ENCODE measurements at places on chromosomes 3 and 15.
A peak's percentile ranks its signal among the peaks of the same experiment; 100 is the strongest.

- no peak for DNase-seq
Measured at GRCh38 chr3:132381348-132381944, 35.9 kb upstream of the DNAJC13 start.

- DNase-seq, result no peak
Measured at GRCh38 chr3:147756476-147756875, 347.3 kb downstream of the ZIC1 start.

DNA sequence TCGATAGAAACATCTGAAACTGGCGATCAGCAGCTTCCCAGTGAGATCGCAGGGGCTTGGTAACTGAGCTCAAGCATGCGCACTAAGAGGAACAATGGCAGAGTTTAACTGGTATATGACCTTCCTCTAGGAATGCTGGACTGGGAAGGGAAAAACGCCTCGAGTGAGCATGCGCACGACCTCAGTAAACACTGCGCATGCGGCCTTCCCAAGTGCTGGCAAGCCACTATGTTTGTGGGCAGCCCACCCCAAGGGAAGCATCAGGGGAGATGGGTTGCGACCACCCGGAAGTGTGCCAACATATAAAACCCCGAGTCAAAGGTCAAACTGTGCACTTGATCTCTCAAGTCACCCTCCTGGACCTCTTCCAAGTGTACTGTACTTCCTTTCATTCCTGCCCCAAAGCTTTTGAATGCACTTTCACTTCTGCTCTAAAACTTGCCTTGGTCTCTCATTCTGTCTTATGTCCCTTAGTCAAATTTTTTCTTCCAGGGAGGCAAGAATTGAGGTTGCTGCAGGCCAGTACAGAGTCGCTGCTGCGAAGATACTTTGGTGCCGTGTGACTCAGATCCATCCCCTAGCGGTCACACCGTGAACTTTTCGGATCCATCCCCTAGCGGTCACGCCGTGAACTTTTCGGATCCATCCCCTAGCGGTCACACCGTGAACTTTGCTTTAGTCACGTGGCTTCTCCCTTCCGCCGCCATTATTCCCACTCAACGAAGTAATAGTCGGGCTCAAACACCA is 243.3 kb downstream of the FAM43A start:
- no peak for DNase-seq

DNA sequence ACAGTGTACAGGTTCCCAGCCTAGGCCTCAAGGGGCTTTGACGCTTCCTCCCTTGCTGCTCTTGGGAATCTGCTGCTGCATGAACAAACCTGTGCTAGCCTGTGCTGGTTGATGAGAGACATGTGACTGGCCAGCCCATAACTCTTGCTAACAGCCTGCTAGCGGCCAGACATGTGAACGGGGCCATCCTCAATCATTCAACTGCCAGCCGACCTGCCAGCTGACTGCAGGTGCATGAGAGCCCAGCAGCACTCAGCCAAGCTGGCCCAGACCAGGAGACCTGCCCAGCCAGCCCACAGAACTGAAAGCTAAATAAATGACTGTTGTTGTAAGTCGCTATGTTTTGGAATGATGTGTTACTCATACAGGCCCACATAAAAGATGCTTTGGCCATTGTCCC is 82.4 kb upstream of the DLG1 start:
- DNase-seq, result no peak

GRCh38 chr3:14263317-14264005 is 84.8 kb downstream of the LSM3 start:
- no peak for DNase-seq

- peak; percentile 75 for DNase-seq
Measured at GRCh38 chr3:68436619-68437401, 495.5 kb downstream of the TAFA4 start.

GRCh38 chr3:146543461-146544001 is 876 bp downstream of the PLSCR1 start:
- peak; percentile 43 for DNase-seq

GRCh38 chr3:30471066-30471465 is 135.3 kb upstream of the TGFBR2 start:
- peak; percentile 50 for DNase-seq

DNA sequence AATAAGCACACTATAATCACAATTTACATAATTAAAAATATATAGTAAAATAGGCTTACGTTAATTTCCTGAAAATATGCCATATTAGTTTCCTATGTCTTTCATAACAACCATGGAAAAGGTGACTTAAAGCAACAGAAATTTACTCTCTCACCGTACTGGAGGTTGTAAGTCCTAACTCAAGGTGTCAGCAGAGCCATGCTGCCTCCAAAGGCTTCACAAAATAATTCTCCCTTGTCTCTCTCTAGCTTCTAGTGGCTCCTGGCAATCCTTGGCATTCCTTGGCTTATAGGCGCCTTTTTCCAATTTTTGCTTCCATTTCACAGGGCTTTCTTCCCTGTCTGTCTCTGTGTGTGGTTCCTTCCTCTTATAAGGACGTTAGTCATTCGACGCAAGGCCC is 7.6 kb downstream of the SI start:
- no peak for DNase-seq

DNA sequence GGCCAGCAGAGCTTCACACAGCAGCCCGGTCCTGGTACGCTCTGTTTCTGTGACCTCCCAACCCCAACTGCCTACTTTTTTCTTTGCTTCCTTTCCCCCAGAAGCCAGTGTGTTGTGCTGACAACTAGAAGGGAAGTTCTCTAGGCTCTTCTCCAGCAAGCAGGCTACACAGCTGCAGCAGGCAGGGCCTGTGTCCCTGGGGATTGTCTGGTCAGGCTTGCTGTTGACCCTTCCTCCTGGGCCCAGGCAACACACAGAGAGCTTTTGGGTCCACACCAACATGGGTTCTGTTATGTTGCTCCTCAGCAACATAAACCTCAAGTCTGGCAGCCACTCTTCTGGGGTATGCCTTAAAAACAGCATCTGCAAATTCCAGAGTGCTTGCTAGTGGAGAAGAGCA is 36.2 kb upstream of the TSPAN3 start:
- no peak for DNase-seq

DNA sequence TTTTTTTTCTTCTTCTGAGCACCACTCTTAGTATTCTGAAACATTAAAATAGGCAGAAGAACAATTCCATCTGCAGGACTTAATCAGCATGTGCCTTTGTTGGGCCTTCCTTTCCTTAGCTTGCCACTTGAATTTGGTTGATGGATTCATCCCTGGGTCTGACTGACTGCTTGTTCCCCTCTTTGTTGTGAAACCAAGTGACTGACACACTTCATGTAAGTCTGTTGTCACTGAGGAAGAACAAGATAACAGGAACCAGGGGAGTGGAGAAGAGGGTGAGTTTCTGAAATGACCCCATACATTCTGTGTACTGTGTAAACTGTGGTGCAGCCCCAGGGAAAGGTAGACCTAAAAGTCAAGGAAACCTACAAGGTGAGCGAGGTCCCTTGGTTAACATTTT is 188.7 kb upstream of the TBC1D5 start:
- no peak for DNase-seq

- DNase-seq, result no peak
Measured at GRCh38 chr3:100019719-100020118, 94.6 kb downstream of the FILIP1L start.

DNA sequence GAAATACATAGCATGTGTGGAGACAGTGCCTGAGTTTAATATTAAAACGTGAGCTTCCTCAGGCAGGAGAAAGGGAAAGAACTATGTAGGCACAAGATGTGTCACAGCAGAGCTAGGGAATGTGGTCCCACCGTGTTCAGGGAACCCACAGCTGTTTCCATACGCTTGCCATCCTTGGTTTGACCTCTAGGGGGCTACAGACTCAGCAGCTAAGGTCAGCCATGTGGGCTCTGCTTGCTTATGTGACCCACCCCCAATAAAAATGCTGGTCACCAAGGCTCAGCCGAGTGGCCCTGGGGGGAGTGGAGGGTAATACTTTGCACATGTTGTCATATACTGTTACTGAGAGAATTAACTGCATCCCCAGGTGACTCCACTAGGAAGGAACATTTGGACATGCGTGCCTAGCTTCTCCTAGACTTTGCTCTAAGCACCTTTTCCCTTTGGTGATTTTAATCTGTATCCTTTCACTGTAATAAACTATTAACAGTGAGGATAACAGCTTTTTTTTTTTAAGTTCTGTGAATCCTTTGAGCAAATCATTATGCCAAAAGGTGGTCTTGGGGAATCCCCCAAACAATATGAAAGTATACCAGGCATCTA is 3.3 kb downstream of the TUBGCP5 start:
- DNase-seq, result peak; percentile 54

- DNase-seq, result no peak
Measured at GRCh38 chr15:100761290-100761935, 118.2 kb upstream of the ALDH1A3 start.

DNA sequence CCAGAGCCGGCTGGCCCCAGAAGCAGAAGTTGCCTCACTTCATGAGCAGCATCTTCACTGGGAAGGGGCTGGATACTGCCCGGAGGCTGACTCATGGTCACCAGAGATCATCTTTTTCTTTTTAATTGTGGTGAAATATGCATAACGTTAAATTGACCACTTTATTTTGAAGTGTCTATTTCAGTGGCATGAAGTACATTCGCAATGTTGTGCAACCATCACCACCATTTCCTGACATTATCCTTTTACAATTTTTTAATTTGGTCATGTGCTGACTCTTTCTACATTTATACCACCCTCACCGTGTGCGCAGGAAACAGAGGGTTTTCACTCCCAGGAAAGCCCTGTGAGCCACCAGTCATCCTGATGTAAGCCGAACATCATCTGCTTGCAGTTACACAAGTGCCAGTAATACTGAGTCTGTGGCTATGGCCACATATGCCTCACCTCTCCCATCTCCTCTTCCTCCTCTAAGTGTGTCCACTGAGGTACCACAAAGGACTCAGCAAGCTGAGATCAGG is 51.6 kb upstream of the ABHD17C start:
- DNase-seq, result no peak

- DNase-seq, result peak; percentile 22
Measured at GRCh38 chr15:77347197-77347596, 72.7 kb downstream of the PEAK1 start.

- no peak for DNase-seq
Measured at GRCh38 chr3:106372806-106373190, 504.0 kb upstream of the CBLB start.

GRCh38 chr3:32334675-32335074 is 57.0 kb upstream of the CMTM7 start:
- peak; percentile 10 for DNase-seq

GRCh38 chr3:99846477-99847160 is 29.0 kb downstream of the CMSS1 start:
- peak; percentile 86 for DNase-seq

- DNase-seq, result peak; percentile 23
Measured at GRCh38 chr3:148606979-148607378, 90.7 kb upstream of the AGTR1 start.

DNA sequence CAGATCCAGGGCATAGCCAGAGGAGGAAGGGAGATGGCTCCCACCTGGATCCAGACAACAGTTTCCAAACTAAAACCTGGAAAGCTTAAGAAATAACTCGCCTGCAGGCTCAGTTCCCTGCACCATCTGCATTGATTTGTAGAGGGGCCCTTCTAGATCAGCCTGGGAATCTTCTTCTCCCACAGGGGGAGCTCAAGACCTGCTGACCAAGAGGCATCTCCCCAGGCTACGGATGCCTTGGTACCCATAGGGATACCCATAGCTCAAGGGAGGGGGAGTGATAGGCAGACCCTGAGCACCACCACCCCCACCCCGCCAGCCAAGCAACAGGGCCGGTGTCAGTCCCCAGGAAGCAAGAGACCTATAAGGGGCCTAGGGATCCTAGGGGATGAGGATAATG is 28.0 kb upstream of the DCLK3 start:
- DNase-seq, result peak; percentile 40

DNA sequence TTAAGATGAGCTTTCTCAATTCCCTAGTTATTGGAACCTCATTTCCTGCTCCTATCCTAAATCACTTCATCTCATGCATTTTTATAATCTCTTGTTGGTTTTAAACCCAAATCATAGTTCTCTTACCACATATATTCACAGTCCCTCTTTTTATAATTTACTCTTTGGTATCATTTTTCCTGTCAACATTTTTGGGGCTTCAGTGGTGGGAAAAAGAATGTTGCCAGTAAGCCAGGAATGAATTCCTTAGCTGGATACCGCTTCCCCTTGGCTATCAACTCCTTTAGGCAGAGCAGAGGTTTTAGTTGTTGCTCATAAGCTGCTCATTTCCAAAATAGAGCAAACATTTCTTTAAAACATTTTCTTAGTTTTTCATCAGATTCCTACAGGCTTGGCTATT is 112.3 kb downstream of the GALK2 start:
- DNase-seq, result peak; percentile 87

DNA sequence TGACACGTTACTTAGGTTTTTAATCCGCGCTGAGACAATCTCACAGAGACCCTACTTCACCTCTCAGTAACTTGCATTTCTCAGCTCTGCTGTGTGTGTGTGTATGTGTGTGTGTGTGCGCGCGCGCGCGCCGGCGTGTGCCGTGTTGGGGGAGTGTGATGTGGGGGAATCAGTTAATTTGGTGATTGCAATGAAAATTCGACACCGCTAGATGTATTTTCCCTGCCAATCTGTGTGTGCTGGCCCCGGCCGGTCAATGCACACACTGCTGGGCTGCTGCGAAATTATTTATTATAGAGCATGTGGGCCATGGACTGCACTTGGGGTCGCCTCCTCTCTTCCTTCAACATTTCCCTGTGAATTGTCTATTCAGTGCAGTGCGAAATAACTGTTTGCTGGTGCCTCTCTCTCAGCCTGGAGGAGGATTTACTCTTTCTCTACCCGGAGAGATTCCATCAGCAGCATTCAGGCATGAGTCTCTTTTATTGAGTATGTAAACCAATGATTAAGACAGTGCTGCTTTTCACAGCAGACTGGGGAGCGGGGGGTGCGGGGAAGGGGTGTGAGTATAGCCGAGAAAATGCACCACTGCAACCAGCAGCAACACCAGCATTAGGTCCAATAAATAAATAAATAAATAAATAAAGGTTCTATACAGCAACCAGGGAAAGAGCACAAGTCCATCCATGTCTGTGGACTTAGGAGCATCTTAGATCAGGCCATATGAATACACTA is 2.9 kb downstream of the CADM2 start:
- no peak for DNase-seq

DNA sequence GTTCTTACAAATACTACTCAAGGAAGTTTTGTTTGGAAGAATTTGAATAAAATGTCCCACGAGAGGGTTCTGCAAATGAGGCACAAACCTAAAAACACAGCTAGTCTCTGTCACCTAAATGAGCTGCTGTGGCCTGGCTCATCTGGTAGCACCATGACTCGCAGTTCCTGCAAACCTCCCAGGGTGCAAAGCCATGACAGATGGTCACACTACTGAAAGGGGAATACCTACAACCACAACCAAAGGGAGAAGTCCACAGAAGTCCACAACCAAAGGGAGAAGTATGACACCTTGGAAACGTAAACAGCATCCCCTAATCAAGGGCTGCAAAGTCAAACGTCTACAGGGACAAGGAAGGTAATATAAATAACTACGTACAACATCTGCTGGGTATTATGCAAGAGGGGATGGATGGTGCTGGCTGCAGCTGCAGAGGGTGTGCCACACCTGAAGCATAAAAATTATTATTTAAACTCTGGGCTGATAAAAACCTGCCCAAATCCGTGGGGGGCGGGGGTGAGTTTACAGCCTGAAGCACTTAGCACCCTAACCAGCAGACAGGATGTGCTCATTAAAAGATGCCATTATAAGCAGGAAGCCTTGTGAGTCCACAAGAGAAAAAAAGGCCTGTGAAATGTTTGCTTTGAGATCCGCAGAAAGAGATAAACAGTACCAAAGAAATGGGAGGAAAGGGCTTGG is 184.0 kb downstream of the MAGI1 start:
- no peak for DNase-seq

- no peak for DNase-seq
Measured at GRCh38 chr15:60899322-60899966, 329.7 kb downstream of the RORA start.

GRCh38 chr15:73873889-73874511 is 636 bp downstream of the TBC1D21 start:
- peak; percentile 62 for DNase-seq

- peak; percentile 43 for DNase-seq
Measured at GRCh38 chr15:65856821-65857455, 12.4 kb upstream of the RAB11A start.
